Stimulated activated memory B cell treated with anti-CD40 and anti-IgM and Interleukin-4, amounts not matched to agents 10 μg/mL and 1 μg/mL and 100 μg/mL, for 72 hours (primary cell): ENCODE measurements at places on chromosomes 5 and 9.

DNA sequence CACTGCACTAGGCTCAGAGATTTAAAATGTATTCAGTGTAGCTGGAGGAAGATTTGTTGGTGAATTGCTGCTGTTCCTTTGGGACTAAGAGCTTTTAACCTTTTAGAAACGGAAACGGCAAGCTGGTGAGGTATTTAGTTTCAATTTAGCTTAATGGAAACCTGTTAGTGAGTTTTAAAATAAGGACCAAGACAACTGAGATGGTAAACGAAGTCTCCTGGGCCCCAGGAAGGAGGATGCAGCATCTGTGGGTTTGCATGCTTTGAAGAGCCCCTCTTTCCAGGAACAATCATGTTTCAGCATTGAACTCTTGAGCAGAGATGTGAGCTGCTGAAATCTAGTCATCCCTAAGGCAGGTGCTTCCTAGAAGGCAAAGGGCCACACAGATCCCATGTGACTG is 16.5 kb downstream of the DNAI1 start:
- ATAC-seq = no peak

DNA sequence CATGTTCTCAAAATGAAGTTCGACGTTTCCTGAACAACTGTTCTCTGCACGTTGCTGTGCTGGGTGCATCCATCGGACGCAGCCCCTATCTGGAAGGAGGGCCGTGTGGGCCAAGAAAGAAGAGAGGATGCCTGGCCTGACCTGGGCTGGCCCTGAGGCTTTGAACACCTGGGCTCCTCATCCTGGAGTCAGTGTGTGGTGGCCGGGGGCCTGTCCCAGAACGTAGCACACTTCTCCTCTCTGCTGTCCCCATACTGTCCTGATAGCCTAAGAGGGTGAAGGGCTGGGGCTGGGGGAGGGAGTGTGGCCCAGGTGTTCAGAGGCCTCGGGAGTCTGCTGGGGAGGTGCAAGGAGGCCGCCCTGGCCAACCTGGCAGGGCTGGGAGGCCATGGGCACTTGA is 21.5 kb downstream of the COL5A1 start:
- ATAC-seq = no peak

DNA sequence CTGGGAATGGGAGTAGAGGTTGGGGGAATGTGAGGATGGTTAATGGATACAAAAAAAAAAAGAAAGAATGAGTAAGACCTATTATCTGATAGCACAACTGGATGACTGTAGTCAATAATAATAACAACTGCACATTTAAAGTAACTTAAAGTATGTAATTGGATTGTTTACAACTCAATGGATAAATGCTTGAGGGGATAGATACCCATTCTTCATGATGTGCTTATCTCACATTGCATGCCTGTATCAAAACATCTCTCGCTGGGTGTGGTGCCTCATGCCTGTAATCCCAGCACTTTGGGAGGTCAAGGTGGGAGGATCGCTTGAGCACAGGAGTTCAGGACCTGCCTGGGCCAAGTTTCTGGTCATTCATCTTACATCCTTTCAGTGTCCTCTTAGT is 34.6 kb downstream of the MCCC2 start:
- ATAC-seq = no peak

GRCh38 chr5:38115318-38115827 is 143.0 kb upstream of the EGFLAM start:
- no peak for ATAC-seq

GRCh38 chr5:53900677-53901076 is 340.2 kb downstream of the NDUFS4 start:
- ATAC-seq = no peak

GRCh38 chr9:133125941-133126696 is 5.1 kb upstream of the RALGDS start:
- peak; percentile 77 for ATAC-seq

GRCh38 chr9:15785584-15785983 is 232.7 kb downstream of the CCDC171 start:
- ATAC-seq = no peak

DNA sequence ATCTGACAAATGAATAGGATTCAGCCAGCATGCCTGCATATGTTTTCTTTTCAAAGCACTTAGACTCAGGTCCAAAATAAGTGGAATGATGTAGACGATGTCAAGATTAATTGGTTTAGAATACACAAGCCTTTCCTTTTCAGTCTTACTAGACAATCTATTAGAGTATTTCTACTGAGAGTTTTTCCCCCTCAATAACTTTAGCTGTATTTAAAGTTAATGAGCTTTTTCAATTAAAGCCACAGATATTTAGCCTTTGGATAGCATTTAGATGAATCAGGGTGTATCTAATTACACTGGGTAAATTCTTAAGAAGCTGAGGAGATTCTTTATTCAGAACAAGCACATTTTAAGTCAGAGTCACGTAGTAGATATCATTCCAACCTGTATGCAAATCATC is 198.7 kb upstream of the MPDZ start:
- ATAC-seq = no peak

GRCh38 chr9:38720083-38720745 is at the start of gene FAM240B:
TSS of gene FAM240B (minus strand) at chr9:38720133. CDS start at chr9:38703999, 16,134 bp downstream.
- no peak for ATAC-seq

GRCh38 chr5:54469622-54470021 is 14.1 kb downstream of the HSPB3 start:
- peak; percentile 78 for ATAC-seq

- ATAC-seq = no peak
Observed at GRCh38 chr9:34550016-34550680, 27.4 kb upstream of the ENHO start.

DNA sequence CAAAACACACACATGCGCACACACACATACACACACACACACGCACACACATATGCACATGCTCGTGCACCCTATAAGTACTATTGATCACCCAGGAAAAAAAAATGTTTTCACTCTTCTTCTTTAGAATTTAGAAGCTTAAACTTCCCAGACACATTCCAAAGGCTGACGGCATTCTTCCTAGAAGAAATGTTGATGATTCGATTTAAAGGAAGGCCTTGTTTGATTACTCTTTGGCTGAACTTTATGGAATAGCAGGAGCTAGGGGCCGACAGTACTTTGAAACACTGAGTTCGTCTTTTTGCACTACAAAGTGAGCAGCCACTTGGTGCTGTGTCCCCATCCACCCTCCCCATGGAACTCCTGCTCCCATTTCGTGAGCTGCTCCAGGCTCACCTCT is 113.2 kb downstream of the EGFLAM start:
- no peak for ATAC-seq

GRCh38 chr5:66436721-66437120 is 159.5 kb upstream of the MAST4 start:
- ATAC-seq = no peak
